Osteoblast (primary cell): ENCODE measurements at places on chromosomes 16 and 17. TPM values are rescaled to one million over a fixed set of nuclear protein-coding genes. Genes with fewer than 3 reads are reported as not detected.

The EVPL gene
- not detected in 2 replicates for total RNA-seq

The LRRC75A gene
- 0.88 and 1.4 TPM in 2 replicates for total RNA-seq

DNA sequence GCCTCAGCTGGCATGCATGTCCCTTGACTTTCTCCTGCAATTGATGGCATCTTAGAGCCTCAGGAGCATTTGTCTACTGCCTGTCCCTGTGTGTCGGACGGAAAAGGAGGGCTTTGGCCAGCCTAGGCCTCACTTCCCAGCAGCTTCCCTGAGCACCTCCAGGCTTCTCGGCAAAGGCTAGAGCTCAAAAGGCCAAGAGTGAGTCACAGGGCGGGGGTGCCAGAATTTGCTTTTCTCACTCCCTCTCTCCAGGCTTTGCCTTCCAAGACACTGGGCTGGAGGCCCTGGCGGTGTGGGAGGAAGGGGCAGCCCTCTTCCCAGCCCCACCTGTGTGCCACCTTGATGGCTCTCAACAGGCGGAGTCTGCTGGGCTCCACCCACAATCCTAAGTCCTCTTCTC is 107.3 kb upstream of the MAF start:
- H3K4me3 ChIP-seq = no peak overlapping the region
- no peak for DNase-seq
- H3K36me3 ChIP-seq = no peaks in the 10 kb centered on the region
- peaks cover 8% of the 10 kb centered on the region for H3K4me1 ChIP-seq

- H3K27ac ChIP-seq = no peak within 1 kb of the TSS
- peaks cover 63% of the 10 kb centered on the region for H3K27me3 ChIP-seq
- H3K4me3 ChIP-seq = peak within 1 kb of the TSS; percentile 7
- no peaks in the 10 kb centered on the region for H3K36me3 ChIP-seq
- peak; percentile 66 for DNase-seq
Measured at GRCh38 chr17:74736513-74737298, at the start of gene RAB37. RAB37 (plus strand) TSS chr17:74737256; CDS start chr17:74737273, 17 bp downstream.

- H3K27ac ChIP-seq = no peak overlapping the region
- H3K4me1 ChIP-seq = no peaks in the 10 kb centered on the region
- H3K4me3 ChIP-seq = no peak overlapping the region
- no peak for DNase-seq
Measured at GRCh38 chr16:6066652-6067051, 969.1 kb upstream of the EEF2KMT start.

- no peaks in the 10 kb centered on the region for H3K36me3 ChIP-seq
- H3K4me1 ChIP-seq = no peaks in the 10 kb centered on the region
- H3K4me3 ChIP-seq = no peak overlapping the region
- H3K27me3 ChIP-seq = peaks cover 9% of the 10 kb centered on the region
- DNase-seq = no peak
Measured at GRCh38 chr16:55273959-55274358, 50.0 kb upstream of the IRX6 start.

DNA sequence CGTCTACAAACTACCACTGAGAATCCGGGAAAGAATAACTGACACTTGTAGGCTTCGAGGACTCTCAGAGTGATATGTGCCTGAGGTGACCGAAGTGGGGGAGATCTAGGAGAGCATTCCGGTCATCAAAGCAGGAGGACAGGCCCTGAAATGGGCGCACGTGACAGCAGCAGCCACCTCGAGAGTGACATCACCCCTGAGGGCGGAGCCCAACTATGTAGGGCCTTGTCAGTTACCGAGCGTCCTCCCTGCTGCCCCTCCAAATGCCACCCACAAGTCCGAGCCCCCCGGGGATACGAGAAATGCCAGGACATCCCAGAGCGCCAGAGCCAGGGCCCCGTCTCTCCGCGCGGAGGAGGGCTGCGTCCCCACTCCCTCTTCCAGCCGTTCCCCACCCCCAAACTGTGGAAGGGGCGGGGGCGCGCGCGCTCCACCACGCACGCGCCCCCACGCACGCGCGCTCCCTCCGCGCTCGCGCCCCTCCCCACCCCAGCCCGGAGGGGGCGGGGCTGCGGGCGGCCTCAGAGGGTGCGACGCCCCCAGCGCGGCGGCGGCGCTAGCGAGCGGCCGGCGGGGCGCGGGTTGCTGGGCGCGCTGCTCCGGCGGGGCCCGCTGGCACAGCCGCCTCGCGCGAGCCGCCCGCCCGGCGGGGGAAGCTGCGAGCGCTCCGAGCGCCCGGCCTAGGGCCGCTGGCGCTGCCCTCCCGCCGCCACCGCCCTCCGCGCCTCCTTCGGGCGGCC is at the start of gene TANC2:
Gene TANC2 (plus strand): TSS at position 550 of the 740 bp plus-strand sequence. CDS start 43,325 bp downstream, outside the sequence.
- H3K36me3 ChIP-seq = no peaks in the 10 kb centered on the region
- peak; percentile 97 for DNase-seq
